Spleen (tissue), 13 donors: ENCODE measurements at places on chromosomes 5 and 9. TPM values are rescaled to one million over a fixed set of nuclear protein-coding genes. Genes with fewer than 3 reads are reported as not detected.

UGT3A2 gene
- total RNA-seq: not detected

PCDHGA3 gene
- total RNA-seq: 4.4 TPM

DNA sequence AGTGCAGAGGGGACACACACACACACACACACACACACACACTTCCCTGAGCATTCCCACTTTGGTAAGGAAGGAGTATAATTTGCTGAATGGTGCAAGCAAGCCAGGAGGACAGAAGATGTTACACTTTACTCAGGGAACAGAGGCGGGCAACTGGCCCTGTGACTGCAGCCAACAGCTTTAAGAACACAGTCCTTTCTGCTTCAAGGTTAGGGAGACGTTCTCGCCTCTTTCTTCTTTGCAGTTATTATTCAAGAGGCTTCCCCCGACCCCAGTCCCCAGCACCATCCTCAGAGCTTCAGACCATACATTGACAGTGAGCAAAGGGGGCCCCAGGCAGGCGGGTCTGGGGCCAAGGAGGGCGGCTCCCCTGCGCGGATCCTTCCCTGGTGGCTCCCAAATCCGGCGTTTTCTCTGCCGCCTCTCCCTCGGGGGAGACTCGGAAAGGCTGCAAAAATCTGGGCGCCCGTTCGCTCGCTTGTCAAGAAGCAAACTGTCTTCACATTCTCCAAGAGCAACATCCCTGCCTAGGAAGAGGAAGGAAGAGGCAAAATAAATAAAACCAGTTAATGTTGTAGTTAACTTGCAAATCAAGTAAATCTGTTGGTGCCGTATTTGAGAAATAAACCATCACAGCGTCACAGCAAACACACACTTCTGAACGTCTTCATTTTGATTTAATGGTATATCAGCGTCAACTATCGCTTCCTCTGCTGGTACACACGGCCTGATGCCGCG, 3.8 kb upstream of the LHX2 start:
- DNase-seq: no peak

GRCh38 chr9:122393284-122393983, 22.6 kb downstream of the PTGS1 start:
- DNase-seq: no peak

DNA sequence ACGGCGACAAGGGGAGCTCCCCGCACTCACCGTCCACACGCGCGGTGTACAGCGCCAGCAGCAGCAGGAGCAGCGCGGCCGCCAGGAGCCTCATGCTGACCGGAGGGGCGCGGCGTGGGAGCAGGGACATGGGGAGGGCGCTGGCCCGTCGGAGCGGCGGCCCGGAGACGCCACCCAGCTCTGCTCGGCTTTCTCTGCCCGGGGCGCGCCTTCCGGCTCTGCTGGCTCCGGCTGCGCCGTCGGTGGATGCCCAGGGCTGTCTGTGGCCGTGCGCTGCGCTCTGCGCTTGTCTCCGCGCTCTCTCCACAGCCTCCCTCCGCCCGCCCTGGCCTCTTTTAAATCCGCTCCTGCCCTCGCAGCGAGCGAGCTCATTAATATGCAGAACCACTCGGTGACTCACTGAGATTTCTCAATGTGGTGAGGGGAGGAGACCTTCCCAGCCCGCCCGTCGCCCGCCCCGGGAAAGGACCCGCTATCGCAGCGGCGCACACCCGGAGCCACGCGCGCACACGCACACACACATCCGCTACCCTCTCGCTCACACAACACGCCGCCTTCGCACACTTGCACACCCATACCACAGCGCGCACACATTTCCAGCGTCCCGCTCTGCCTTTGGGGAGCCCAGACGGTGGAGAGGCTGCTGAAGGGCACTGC, at the start of gene CXCL14:
Gene CXCL14, minus strand, starts transcription at position 307 of the 657 bp plus-strand sequence. Its CDS starts 213 bp downstream, at position 94.
- DNase-seq: peak; percentile 69

- DNase-seq: no peak
Measured at GRCh38 chr5:118678746-118679145, 309.6 kb downstream of the DTWD2 start.

GRCh38 chr5:78638423-78638822, 10.1 kb downstream of the LHFPL2 start:
- no peak for DNase-seq
